ENCODE measurements at places on chromosomes 16 and 17. TPM values are rescaled to one million over a fixed set of nuclear protein-coding genes. Genes with fewer than 3 reads are reported as not detected.

Gene LRRC75A
- 0.74 TPM for total RNA-seq

Gene CFAP97D1
- total RNA-seq = not detected

Gene KRTAP4-3
- total RNA-seq = not detected

Gene CSH1
- not detected for total RNA-seq

Gene SPATA22
- not detected for total RNA-seq

Gene TMC8
- 1.7 TPM for total RNA-seq

Gene KRT27
- total RNA-seq = 69.8 TPM

Gene TLE7
- not detected for total RNA-seq

Gene C17orf67
- total RNA-seq = not detected

Gene EEF2K
- 76.2 TPM for total RNA-seq

Gene SLC2A4
- total RNA-seq = 4.3 TPM

Gene EFCAB3
- total RNA-seq = not detected

Gene GINS2
- not detected for total RNA-seq

Gene PIK3R5
- 12.0 TPM for total RNA-seq

Gene SLC52A1
- total RNA-seq = 6.1 TPM

Gene OR1A1
- not detected for total RNA-seq

Gene KRTAP2-2
- total RNA-seq = not detected

Gene RNF222
- total RNA-seq = 16.3 TPM

Gene LRRC36
- 0.64 TPM for total RNA-seq

Gene ACSM2B
- not detected for total RNA-seq

Gene JMJD8
- total RNA-seq = 76.4 TPM

Gene CASKIN1
- 1.4 TPM for total RNA-seq

Gene SEZ6
- not detected for total RNA-seq

Gene PNMT
- total RNA-seq = 3.8 TPM

Gene CLEC18B
- 1.4 TPM for total RNA-seq

Gene KRT24
- not detected for total RNA-seq

Gene C1QTNF8
- total RNA-seq = not detected

Gene APPBP2
- 16.3 TPM for total RNA-seq

Gene CCL7
- not detected for total RNA-seq

Gene ACSM5
- 1.5 TPM for total RNA-seq

Gene KCNH6
- 0.08 TPM for total RNA-seq

Gene TBC1D3K
- total RNA-seq = not detected

Gene SLFN12L
- total RNA-seq = 0.12 TPM

Gene DYNLRB2
- 4.1 TPM for total RNA-seq

Gene CA5A
- not detected for total RNA-seq

Gene MPV17L
- 5.4 TPM for total RNA-seq

Gene ENPP7
- total RNA-seq = not detected

Gene SCO1
- total RNA-seq = 11.3 TPM

Gene TBC1D28
- total RNA-seq = not detected

Gene PRSS21
- not detected for total RNA-seq

Gene UMOD
- not detected for total RNA-seq

Gene HEATR9
- total RNA-seq = not detected

Gene SDR42E2
- not detected for total RNA-seq
